ENCODE measurements at places on chromosomes 2 and 18.

DNA sequence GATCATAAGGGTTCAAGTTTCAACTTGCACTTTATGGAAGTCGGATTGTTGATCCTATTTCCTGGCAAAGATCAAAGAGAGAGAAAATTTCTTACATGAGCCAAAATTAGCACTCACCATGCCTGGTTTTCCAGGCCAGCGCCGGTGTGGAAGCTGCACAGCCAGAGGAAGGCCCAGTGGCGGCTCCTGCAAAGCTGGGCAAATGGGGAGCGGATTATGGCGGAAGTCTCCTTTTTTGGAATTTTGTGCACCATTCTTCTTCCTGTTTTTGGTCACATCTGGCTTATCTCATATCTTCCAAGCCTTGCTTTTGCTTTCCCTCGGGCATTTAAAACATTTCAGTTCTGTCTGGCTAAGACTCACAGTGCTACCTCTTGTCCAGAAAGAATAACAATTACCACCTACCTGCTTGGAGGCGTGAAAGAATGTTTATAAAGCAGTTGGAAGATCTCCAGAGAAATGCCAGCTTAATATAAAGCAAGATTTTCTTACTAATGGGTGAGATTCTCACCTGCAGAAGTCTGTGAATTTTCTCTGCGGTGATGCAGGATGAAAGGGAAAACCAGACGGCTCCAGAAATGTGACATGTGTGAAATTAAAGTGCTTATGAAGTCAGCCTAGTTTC, 94.3 kb downstream of the ASAP2 start:
- no peak for DNase-seq

DNA sequence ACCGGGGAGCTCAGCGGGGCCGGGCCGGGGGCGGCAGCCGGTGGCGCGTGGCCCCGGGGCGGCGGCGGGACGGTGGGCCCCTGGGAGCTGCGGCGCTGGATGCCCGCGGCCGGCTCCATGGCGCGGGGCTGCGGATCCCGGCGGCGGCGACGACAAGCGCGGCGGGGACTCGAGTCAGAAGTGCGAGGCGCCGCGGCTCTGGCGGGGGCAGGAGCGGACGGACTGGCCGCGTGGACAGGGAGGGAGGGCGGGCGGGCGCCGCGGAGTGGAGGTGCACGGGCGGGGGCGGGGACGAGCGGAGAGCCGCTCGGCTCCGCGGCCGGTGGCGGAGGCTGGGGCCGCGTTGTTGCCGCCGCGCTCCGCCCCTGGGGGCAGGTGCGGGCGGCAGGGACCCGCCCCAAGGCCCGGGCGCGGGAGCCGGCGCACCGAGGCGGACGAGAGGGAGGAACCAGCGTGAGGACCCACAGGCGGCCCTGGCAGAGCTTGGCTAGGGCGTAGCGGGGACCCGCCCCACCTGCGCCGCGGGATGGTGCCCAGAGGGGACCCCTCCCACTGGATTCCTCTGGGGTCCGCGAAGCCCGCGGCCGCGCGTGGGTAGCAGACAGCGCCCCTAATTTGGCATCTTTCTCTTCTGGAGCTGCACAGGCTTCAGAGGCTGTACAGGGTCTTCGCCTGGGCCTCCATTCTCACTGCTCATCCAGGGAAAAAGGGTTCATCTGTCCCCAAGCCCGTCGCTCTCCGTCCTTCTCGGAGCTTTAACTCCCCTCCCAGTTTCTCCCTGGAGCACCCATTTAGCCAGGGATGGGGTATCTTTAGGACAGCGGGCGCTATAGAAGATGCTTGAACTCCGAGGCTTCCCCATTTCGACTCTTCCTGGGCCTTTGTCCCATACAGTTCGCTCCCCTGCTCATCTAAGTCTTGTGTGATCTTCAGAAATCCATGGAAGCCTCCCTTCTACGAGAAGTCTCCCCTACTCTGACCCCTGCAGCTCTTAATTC, at the start of gene TMEM163:
Gene TMEM163 (minus strand): TSS at position 184 of the 998 bp plus-strand sequence.
- DNase-seq, result peak; percentile 66

DNA sequence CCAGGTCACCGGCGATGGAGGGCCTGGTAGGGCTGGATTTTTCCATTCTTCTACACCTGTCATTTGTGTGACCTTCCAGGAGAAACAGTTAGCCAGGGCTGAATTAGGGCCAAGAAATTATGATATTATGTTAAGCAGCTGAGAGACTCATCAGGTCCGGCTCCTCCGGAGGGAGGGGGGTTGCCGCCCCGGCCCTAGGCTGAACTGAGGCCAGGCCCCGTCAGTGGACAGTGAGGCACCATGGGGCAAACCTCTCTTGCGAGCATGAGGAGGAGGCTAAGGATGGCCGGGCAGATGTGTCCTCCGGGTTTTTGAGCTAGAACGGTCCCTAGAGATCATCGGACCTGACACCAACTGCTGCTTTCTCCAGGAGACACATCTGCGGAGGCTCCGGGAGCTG, 150.1 kb downstream of the SOX11 start:
- DNase-seq, result no peak

GRCh38 chr2:218780046-218780445, 1.9 kb upstream of the CYP27A1 start:
- DNase-seq, result no peak

- DNase-seq, result peak; percentile 61
Measured at GRCh38 chr18:9475643-9476591, 604 bp downstream of the RALBP1 start.

GRCh38 chr2:152380261-152381055, 45.5 kb downstream of the FMNL2 start:
- no peak for DNase-seq

DNA sequence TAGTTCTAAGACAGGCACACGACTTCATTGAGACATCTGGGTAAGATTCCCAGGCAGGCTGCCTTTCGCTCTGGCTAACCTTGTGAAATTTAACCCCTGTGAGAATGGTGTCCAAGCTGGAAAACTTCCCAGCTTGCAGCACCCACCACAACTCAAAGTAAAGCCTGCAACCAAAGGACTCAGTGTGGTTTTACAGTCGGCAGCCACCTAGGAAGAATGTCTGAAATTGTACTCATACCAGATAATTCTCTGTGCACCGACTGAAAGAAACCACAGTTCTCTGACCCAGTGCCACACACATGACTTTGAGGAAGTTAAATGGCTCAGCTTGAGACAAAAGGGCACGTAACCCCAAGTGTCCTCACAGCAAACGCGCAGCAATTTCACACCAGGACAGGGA, 125.7 kb downstream of the RBMS1 start:
- DNase-seq, result no peak

- DNase-seq, result no peak
Measured at GRCh38 chr2:96526615-96527285, 9.8 kb upstream of the ARID5A start.

GRCh38 chr2:160936044-160936806, 224.0 kb upstream of the TANK start:
- DNase-seq, result no peak

- no peak for DNase-seq
Measured at GRCh38 chr2:63631501-63631900, 42.7 kb downstream of the MDH1 start.

DNA sequence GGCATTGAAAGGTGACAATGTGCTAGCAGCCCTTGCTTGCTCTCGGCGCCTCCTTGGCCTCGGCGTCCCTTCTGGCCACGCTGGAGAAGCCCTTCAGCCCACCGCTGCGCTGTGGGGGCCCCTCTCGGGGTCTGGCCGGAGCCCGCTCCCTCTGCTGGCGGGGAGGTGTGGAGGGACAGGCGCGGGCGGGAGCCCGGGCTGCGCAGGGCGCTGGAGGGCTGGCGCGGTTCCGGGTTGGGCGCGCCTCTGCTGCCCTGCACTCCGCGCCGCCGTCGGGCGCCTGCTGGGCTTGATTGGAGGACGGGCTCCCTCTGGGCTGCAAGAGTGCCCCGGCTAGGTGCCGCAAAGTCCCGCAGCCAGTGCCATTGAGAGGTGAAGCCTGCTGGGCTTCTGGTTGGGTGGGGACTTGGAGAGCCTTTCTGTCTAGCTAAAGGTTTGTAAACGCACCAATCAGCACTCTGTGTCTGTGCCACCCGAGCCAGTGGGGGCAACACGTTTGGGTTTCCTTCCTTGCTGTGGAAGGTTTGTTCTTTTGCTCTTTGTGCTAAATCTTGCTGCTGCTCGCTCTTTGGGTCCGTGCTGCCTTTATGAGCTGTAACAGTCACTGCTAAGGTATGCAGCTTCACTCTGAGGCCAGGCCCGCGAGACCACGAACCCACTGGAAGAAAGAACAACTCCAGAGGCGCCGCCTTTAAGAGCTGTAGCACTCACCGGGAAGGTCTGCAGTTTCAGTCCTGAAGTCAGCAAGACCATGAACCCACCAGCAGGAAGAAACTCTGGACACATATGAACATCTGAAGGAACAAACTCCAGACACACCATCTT, 14.8 kb upstream of the IMP4 start:
- DNase-seq, result no peak

GRCh38 chr2:66170744-66171330, 264.1 kb upstream of the MEIS1 start:
- peak; percentile 56 for DNase-seq

DNA sequence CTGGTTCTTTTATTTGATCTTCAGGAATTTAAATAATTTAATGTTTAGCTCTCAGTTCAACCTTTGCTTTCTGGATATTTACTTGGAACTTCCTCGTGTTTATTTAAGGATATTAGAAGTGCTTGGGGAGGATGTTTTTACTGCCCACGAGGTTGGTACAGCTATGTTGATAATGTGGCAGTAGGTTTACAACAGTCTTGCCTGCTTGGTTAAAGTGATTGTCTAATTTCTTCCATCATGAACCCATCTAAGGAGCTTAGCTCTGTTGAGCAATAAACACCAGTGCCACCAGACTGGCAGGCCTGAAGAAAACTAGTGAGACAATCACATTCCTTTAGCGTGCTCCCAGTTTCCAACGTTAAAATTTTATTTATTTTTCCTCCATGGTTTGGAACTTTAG, 94.5 kb downstream of the ICOS start:
- DNase-seq, result no peak
